ENCODE measurements at places on chromosomes 1 and 21.

DNA sequence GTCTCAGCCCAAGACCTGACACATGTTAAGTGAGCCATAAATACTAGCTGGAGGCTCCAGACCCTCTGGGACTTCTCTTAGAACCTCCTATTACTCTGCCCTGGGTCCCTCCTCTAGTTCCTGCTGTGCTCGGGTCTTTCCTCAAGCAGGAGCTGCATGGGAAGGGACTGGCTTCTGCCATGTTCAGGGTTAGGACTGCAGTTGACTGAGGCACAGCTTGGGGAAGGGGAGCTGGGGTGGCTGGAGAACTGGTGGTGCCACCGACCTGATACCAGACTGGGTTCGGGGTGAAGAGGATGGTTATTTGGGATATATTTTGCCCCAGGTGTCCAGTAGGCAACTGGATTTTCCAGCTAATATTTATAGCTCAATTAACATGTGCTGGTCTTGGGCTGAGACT, 15.7 kb downstream of the HYI start:
- DNase-seq, result no peak

- no peak for DNase-seq
These were observed 11.5 kb upstream of the LRRC8B start for GRCh38 chr1:89512996-89513720.

GRCh38 chr1:227673441-227673840, 61.7 kb downstream of the JMJD4 start:
- no peak for DNase-seq

GRCh38 chr1:38332649-38333310, 286.2 kb upstream of the POU3F1 start:
- no peak for DNase-seq

- DNase-seq, result no peak
These were observed 644.1 kb downstream of the PLPP3 start for GRCh38 chr1:55935236-55935635.

DNA sequence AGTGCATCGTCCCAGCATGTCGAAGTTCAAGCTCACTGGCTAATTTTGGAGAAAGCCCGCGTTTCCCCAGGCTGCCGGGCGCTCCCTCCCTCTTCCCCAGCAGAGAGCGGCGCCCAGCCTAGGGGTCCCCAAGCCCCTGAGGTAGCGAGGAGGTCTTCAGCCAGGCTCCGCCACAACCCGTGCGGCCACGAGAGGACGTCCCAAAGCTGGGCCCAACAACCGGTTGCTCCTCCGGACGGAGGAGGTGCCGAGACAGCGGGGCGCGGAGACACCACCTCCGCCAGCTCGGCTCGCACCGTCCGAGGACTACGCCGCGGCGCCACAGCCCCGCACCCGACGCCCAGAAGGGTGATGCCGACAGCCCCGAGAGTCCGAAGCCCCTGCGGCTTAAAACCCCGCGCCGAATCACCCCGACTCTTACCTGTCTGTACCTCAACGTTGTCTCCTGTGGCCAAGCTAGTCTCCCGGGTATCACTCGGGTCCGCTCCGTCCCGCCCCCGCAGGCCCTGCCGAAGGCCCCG, at the start of gene DENND2C:
Gene DENND2C, minus strand, starts transcription at position 488 of the 521 bp plus-strand sequence. CDS start 44,065 bp downstream, outside the sequence.
- no peak for DNase-seq

DNA sequence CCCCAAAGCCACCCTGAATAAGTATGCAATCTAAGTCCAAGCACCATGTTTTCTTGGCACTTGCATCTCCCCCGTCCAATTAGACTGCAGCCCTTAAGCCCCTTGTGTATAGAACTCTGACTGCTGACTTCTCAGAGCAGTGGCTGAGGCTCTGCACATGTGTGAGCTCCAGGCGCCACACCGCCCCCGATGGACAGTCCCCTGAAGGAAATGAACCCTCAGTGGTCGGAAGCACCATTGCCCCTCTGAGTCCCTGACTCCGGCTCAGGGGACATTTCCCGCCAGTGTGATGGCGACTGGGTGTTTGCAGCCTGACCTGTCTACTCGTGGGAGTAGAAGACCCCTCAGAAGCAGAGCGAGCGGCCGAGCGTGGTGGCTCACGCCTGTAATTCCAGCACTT, 37.2 kb upstream of the SCCPDH start:
- no peak for DNase-seq

DNA sequence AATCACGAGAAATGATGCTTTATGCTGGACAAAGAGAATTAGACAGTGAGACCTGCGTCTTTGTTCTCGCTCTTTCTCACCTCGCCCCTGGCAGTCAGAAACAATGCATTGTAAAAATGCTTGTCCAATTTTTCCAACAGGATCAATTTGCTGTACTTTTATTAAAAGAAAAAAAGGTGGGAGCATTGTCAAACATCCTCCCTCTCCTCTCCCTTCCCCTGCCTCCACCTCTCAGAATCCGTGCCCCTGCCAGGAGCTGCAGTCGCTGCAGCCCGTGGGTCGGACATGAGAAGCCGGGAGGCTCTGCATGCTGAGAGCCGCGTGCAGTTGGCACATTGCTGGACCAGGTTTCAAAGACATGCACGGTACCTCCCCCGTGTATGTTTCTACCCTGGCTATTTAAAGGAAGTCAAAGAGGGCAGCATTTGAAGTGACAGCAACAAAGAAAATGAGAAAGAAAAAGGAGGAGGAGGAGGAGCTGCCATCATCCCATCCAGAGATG, 161.0 kb upstream of the KAZN start:
- DNase-seq, result no peak

DNA sequence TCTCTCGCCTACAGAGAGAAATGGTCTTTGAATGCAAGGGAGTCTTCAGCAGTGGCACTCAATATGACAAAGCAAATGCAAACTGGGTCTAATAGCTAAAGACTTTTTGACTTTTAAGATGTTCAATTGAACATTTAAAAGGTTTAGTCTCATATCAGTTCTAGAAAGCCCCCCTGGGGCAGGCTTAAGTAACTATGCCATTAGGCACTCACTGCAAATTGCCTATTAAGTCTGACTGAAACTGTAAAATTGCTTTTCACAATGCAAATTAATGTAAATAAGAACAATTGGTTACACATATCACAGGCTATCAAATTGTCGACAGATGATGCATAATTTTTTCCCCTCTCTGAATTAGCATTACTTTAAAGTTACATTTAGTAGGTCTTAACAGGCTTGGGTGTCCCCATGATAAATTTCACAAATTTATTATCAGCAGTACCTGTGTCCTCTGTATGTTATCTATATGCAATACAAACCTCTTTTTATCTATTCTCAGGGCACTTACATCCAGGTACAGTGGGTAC, 329.1 kb downstream of the LRRIQ3 start:
- DNase-seq, result no peak

GRCh38 chr1:117068580-117068979, 8.5 kb downstream of the TTF2 start:
- DNase-seq, result no peak

GRCh38 chr1:201419746-201420607, 1.6 kb downstream of the TNNI1 start:
- DNase-seq, result no peak

GRCh38 chr1:200353232-200353631, 56.6 kb downstream of the ZNF281 start:
- no peak for DNase-seq

DNA sequence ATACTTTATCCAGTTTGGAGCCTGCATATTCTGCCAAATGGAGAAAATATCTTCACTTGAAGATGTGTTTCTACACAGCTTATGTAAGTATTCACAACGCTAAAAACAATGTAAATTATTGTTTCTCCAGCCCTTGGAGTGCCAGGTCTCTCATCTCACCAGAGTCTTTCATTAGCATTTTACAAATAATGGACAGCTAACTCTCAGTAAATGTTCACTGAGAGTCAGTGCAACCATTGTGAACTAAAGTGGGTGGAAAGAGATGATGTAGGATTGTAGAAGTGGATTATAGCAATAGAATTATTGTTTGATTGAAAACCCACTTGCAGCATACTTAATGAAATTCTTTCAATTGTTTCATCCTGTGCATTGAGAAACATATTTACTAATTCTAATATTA, 8.3 kb upstream of the FAM177B start:
- no peak for DNase-seq

- no peak for DNase-seq
These were observed 4.6 kb downstream of the FDPS start for GRCh38 chr1:155313261-155313660.

GRCh38 chr1:245960171-245960570, 546.9 kb downstream of the SMYD3 start:
- DNase-seq, result no peak

DNA sequence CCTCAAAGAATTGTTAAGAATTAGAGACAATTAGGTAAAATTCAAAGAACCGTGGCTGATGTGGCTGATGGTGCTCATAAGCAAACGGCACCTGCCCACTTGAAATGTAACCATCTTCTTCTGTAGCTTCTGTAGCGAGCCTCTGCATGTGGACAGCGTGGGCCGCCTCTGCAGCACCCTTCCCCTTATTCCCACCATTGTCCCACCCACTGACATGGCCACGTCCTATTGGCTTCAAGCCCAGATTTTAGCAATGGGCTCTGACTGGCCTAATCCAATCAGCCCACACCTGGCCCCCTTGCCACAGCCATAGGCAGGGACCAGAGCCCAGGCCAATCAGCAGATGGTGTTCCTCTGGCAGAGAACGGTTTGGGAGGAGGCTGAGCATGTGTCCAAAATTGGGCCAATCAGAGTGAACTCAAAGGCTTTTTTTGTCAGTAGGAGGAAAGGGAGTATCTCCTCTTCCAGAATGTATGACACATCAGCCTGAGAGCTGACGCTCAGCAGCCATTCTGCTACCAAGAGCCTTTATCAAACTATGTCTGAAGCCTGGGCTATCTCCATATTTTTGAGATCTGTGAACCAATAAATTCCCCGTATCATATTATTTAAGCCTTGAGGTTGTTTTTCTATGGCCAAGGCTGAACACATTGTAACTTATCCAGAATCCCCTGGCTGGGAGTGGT, 518.5 kb downstream of the SMYD3 start:
- DNase-seq, result no peak

- no peak for DNase-seq
These were observed 5.0 kb upstream of the CHI3L2 start for GRCh38 chr1:111222308-111223125.

DNA sequence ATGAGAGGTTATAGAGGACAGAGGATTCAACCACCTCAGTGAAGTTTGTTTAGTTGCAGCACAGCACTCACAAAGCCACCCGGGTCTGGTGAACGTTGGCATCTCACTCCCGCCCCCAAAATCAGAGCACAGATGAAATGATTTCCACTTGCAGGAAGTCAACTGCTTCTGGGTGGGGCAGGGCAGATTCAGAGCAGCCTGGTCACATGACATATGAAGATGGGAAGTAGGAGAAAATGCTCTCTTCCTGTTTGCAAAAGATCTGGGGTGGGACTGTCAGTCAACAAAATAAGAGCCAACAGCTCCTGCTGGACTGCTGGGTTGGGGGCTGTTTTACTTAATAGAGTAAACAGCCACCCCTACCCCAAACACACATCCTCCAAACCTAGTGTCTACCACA, 43.2 kb downstream of the LRRC71 start:
- no peak for DNase-seq

- DNase-seq, result no peak
These were observed 40.0 kb upstream of the PTPRC start for GRCh38 chr1:198598796-198599321.

DNA sequence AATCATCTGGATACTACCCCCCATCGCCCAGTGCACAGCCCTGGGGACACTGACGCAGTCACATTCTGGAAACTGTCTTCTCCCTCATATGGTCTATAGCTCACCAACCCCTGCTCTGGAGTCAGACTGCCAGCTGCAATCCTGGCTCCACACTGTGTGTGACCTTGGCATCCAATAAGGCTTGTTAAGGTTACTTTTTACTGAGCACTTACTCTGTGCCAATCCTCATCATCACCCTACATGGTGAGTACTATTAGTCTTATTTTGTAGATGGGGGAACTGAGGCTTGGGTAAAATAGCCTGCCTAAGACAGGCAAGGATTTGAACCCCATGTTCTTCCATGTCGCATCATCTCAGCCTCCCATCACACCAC, 34.9 kb downstream of the AHDC1 start:
- no peak for DNase-seq

DNA sequence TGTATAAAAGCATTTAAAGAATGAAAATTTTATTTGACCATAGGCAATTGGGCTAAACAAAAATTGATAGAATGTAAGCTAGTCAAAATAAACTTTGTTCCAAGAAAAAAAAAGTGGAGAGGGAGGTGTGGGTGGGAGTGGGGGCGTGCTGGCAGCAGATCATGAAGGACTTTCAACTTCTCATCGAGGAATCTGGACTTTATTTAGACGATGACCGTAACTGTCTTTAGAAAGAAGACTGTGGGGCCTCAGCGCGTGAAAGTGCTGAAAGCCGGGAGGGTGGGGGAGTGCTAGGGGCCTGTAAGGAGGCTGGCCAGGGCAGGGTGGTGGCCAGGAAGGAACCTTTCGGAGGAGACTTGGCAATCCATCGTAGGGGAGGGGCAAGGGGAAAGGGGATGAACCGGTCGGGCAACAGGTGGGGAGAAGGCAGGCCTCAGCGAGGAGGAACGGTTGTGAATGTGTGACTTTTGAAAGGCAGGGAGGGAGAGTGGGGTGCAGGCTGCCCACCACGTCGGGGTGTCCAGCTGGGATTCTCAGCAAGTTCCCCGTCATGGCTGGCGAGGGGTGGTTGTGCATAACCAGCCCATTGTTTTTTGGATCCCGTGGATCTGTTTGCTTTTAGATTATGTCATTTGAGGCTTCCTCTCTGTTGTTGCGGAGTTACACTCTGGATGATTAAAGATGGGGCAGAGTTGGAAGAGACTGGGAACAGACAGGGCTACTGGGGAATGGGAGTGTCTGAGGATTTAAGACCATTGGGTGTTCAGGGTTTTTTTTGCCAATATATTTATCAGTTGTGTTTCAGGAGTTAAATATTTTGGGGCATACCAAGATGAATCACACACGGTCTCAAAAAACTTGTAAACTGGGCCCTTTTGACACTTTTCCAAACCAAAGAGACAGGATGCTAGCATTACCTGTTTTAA, 35.5 kb downstream of the HUNK start:
- no peak for DNase-seq

DNA sequence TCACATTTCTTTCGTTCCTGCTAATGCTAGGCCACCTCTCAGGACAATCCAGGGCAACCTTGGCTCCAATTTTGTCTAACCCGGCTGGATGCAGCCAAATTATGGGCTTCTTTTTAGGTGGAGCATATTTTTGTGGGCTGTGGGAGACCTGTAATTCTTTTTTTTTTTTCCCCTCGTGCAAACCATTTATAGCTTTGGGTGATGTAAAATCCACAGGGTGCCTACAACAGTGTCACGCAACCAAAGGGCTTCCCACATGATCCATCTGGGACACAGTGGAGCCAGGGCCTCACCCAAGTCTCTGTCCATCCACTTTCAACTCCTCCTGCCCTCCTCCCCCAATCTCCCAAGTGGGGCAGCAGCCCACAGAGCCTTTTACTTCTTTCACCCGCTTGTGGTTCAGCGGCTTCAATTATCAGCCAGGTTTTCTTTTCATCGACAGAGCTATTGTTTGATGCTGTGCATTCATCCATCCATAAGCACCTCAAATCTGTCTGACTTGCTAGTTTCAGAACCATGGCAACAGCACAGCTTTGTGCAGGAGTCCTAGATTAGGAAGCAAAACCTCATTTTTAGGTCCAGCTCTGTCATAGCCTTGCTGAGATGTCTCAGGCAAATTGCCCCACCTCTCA, 10.0 kb upstream of the OVAAL start:
- DNase-seq, result no peak

- no peak for DNase-seq
These were observed 99.6 kb downstream of the CRB1 start for GRCh38 chr1:197367627-197368026.

- DNase-seq, result no peak
These were observed 4.4 kb downstream of the FOXD3 start for GRCh38 chr1:63326473-63327380.

- DNase-seq, result no peak
These were observed 27.7 kb downstream of the STYXL2 start for GRCh38 chr1:167121375-167122120.

- no peak for DNase-seq
These were observed 68.8 kb downstream of the RPS6KC1 start for GRCh38 chr1:213119794-213120193.
